ENCODE measurements at places on chromosomes 16 and 17.

DNA sequence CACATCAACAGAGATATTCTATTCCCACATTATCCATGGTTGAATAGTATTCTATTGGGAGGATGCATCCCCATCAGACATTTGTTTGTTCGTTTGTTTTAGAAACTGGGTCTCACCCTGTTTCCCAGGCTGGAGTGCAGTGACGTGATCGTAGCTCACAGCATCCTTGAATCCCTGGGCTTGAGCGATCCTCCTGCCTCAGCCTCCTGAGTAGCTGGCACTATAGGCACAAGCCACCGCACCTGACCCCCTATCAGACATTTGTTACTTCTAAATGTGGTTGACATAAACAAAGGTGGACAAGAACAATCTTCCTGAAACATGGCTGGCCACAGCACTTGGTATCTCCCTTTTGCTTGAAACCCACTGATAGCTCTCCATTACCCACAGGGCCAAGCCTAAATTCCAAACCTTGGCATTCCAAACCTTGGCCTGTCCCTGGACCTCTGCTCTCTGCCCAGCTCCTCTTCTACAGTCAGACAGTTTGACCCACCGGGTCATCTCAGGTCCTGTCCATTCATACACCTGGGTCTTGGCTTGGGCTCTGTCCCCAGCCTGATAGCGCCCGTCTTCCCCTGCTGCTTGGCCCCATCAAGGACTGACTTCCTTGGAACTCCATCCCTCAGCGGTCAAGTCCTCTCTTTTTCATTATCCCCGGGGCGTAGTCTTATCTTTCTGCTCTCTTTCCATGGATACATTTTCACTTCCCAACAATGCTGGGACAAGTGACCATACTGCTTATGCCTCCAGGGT is 1.5 kb upstream of the PRR29 start:
- DNase-seq, result no peak

DNA sequence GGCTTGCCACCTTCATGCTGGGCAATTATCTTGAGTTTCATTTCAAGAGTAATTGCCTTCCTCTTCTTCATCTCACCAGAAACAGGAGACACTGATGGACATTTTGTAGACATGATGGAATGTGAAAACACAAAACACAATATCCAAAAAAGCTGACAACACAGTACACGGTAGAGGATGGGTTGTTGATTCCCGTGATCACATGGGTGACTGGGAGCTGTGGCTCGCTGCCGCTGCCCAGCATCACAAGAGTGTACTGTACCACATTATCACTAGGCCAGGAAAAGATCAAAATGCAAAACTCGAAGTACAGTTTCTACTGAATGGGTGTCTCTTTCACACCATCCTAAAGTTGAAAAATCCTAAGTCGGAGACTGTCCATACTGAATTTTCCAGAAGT is 7.4 kb downstream of the PTRH2 start:
- no peak for DNase-seq

- no peak for DNase-seq
Observed at GRCh38 chr16:22373662-22374310, 633 bp downstream of the CDR2 start.

- DNase-seq, result no peak
Observed at GRCh38 chr17:44913676-44914075, 1.6 kb downstream of the GFAP start.

DNA sequence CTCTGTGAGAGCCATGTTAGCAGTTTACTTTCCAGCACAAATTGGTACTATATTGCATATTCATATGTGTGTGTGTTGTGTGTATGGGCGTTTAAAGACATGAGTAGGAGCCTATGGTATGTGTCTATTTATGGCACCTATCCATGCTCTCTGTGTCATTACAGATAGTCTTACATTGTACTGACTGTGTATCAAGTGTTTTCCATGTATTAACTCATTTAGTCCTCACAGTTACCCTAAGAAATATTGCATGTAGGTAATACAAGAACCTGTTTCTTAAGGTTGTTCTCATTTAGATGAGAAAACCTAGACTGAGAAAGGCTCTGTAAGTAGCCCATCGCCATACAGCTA is 1.6 kb downstream of the ALG1 start:
- no peak for DNase-seq

DNA sequence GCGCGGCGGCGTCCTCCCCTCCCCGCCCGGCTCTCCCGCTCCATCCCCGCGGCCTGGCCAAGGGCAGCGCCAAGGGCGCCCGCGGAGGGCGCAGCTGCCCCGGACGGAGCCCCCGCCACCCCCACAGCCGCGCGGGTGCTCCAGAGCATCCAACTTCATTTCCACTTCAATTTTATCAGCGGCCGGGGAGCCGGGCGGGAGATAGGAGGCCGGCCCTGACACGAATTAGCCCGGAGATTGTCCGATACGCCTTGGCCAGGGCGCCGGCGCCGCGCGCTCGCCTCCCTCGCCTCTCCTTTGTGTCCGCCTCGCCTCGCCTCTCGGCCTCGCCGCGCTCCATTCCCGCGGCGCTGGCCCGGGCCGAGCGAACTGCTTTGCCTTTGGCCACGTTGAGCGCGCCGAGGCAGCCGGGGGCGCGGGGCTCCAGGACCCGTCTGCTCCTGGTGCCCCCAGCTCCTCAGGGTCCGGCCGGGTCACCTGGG is 129.1 kb upstream of the LHX1 start:
- no peak for DNase-seq

DNA sequence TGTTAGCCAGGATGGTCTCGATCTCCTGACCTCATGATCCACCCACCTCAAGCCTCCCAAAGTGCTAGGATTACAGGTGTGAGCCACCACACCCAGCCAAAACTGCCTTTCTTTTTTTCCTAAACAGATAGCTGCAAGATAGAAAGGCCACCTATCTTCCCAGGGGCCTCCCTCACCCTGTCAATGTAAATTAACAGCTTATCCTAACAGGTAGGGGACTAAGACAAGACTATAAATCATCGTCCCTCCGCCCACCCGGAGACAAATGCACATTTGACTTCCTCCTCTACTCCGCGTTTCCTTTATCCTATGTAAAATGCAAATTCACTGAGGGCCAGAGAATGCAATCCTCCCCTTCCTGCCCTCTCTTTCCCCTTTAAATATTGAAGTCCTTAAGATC is 71.4 kb downstream of the MARF1 start:
- no peak for DNase-seq
